Muscle of leg (tissue), 16 donors: ENCODE measurements at places on chromosomes 11 and 22. TPM values are rescaled to one million over a fixed set of nuclear protein-coding genes. Genes with fewer than 3 reads are reported as not detected.

Gene ART5
- polyA plus RNA-seq = 2.1 TPM

Gene OR5A2
- 0.03 TPM for polyA plus RNA-seq

Gene OR51G2
- polyA plus RNA-seq = not detected

- no peaks in the 10 kb centered on the region for H3K36me3 ChIP-seq
- H3K4me1 ChIP-seq = peaks cover 36% of the 10 kb centered on the region
- H3K27ac ChIP-seq = no peak overlapping the region
- H3K27me3 ChIP-seq = no peaks in the 10 kb centered on the region
- no peak overlapping the region for H3K4me3 ChIP-seq
These were observed 16.1 kb upstream of the ARHGEF17 start for GRCh38 chr11:73291781-73292524.

DNA sequence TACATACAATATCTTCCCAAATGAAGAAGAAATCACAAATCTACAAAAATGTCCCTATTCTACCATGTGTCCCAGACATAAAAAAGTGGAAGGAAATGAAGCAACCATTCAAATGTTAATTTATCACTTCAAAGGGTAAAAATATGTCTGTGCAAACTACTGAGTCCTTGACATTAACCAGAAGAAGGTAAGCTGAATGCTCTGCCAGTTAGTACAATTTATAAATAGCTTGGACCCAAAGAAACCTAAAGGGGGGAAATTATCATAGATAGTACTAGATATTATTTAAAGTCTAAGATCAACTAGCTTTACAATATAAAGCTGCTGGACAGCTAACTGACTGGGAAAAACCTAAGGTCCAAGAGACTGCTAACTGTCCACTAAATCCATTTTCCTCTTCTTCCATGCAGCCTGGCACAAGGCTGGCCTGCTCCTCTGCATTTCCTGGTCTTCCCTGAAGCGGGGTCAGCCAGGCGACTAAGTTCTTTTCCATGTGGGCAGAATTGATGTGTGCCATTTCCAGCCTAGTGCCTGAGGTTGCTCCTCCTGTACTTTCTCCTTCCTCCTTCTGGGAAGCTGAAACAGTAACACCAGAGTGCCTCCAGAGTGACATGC is 190.9 kb downstream of the CADM1 start:
- no peak overlapping the region for H3K27ac ChIP-seq
- no peaks in the 10 kb centered on the region for H3K27me3 ChIP-seq
- no peak overlapping the region for H3K4me3 ChIP-seq
- no peaks in the 10 kb centered on the region for H3K4me1 ChIP-seq

DNA sequence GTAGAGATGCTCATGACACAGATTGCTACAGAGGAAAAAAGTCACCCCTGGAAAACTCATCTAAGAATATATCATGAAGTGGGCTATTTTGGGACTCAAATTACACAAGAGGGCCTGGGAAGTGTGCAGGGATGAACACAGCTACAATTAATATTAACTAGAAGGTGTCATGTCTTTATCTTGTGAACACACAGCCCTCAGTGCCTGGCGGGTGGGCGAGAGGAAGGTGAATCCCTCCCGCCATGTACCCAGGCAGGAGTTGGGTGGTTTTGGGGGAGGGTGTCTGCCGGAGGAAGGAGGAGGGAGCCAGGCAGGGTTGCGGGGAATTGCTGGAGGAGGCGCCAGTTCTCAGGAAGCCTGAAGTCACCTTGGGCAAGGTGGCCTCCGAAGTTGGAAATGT is 5.1 kb upstream of the FAM83F start:
- H3K4me1 ChIP-seq = peaks cover 4% of the 10 kb centered on the region
- DNase-seq = no peak
- H3K27me3 ChIP-seq = peaks cover 62% of the 10 kb centered on the region
- no peak overlapping the region for H3K4me3 ChIP-seq
- no peak overlapping the region for H3K27ac ChIP-seq

DNA sequence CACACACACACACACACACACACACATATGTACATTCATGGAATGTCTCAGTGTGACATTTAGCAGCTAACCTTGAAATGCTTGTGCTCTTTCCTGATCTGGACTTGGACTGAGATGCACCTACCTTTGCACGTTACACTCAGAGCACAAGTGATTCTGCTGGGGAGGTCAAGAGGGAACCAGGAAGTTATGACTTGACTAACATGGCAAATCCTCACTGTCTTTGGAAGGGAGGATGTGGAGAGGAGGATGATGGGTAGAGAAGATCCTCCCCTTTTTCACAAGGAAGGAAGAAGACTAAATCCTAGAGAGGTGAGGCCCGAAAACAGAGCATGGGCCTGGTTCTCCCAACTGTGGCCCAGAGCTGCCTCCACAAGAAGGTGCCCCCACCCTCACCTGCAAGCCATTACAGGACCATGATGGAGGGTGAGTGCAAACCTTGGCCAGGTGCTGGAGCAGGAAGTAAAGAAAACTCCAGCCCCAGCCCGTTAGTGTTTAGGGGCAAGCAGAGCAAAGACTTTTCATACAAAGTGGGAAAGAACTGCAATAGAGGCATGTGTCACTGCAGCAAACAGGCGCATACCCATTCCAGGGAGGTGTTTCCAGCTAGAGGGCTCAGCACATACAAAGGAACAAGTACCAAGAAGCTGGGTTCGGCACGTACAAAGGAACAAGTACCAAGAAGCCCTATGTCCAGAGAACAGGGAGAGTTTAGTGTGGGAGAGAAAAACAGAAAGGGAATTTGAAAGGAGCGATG is 26.4 kb downstream of the SCN4B start:
- no peaks in the 10 kb centered on the region for H3K27me3 ChIP-seq
- H3K36me3 ChIP-seq = no peaks in the 10 kb centered on the region
- no peak overlapping the region for H3K27ac ChIP-seq

- H3K27ac ChIP-seq = no peak overlapping the region
- H3K4me1 ChIP-seq = no peaks in the 10 kb centered on the region
- H3K4me3 ChIP-seq = no peak overlapping the region
- H3K36me3 ChIP-seq = no peaks in the 10 kb centered on the region
These were observed 58.6 kb upstream of the HMGXB4 start for GRCh38 chr22:35198738-35199137.

DNA sequence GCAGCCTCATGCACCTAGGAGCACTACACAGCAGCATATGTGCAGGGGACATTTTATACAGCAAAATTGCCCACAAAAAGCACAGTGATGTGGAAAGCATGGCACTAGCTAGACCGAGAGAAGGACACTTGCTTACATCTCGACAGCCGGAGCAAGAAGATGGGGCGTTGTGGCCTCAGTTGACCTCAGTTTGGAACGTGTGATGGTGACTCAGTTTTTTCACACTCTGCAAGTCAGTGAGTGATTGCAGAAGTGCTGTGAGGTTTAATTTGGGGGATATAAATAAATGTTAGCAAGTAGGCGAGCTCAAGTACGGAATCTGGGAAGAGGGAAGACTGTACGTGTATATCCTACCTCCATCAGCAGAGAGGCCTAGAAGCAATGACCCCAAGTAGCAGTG is 23.3 kb downstream of the LRP5 start:
- H3K4me1 ChIP-seq = peaks cover 47% of the 10 kb centered on the region
- H3K27ac ChIP-seq = no peak overlapping the region
- peaks cover 8% of the 10 kb centered on the region for H3K36me3 ChIP-seq
- DNase-seq = no peak
- H3K27me3 ChIP-seq = no peaks in the 10 kb centered on the region
- no peak overlapping the region for H3K4me3 ChIP-seq

GRCh38 chr11:85787809-85788760 is 22.9 kb downstream of the SYTL2 start:
- H3K27ac ChIP-seq = peak overlapping the region; percentile 36
- H3K36me3 ChIP-seq = no peaks in the 10 kb centered on the region
- peak; percentile 22 for DNase-seq
- H3K27me3 ChIP-seq = no peaks in the 10 kb centered on the region

- no peaks in the 10 kb centered on the region for H3K27me3 ChIP-seq
- H3K4me3 ChIP-seq = no peak overlapping the region
- H3K4me1 ChIP-seq = no peaks in the 10 kb centered on the region
- H3K27ac ChIP-seq = no peak overlapping the region
These were observed 55.7 kb upstream of the DEUP1 start for GRCh38 chr11:93274851-93275250.

DNA sequence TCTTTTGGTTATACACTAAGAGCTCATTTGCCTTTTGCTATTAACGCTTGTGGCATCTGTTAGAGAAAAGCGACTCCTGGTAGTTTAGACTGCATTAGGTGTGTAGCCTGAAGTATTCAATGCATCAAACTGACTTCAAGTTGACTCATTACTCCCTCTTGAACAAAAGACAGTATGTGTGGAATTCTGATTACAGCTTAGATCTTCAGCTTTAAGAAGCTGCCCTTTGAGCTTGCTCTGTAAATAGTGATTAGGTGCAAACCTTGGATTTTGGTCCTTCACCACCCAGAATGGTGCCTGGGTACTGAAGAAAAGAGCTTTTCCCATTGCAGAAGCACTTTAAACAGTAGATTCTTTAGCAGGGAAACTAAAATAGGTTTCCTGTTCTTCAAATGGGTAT is 62.1 kb downstream of the FAT3 start:
- no peaks in the 10 kb centered on the region for H3K36me3 ChIP-seq
- no peak overlapping the region for H3K27ac ChIP-seq
- no peaks in the 10 kb centered on the region for H3K4me1 ChIP-seq
- H3K27me3 ChIP-seq = no peaks in the 10 kb centered on the region

DNA sequence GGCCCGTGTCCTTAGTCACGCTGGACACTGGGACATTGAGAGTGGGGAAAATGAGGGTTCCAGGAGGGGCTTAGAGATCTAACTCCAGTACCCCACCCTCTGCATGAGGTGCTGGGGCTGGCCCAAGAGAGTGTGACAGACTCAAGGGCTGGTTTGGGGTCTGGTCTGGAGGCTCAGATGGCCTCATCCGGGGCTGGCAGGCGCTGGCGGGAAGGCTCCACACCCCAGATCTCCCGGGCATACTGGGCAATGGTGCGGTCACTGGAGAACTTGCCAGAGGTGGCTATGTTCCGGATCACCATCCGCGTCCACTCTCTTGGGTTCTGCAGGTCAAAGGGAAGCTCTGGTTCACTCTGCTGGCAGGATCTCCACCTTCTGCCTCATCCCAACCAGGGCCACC is 2.5 kb upstream of the RASGRP2 start:
- H3K27me3 ChIP-seq = peaks cover 34% of the 10 kb centered on the region
- H3K4me1 ChIP-seq = peaks cover 46% of the 10 kb centered on the region

GRCh38 chr11:116837231-116838091 is at the start of gene APOA1:
APOA1 (minus strand) TSS chr11:116837622; CDS start chr11:116837387, 235 bp downstream.
- H3K4me3 ChIP-seq = no peak within 1 kb of the TSS
- H3K27ac ChIP-seq = no peak within 1 kb of the TSS
- H3K4me1 ChIP-seq = peaks cover 19% of the 10 kb centered on the region
- no peaks in the 10 kb centered on the region for H3K36me3 ChIP-seq

GRCh38 chr11:102318469-102318868 is 1.2 kb downstream of the BIRC3 start:
- H3K36me3 ChIP-seq = no peaks in the 10 kb centered on the region
- no peaks in the 10 kb centered on the region for H3K27me3 ChIP-seq
- no peak overlapping the region for H3K27ac ChIP-seq
- H3K4me1 ChIP-seq = peaks cover 5% of the 10 kb centered on the region
- DNase-seq = no peak

DNA sequence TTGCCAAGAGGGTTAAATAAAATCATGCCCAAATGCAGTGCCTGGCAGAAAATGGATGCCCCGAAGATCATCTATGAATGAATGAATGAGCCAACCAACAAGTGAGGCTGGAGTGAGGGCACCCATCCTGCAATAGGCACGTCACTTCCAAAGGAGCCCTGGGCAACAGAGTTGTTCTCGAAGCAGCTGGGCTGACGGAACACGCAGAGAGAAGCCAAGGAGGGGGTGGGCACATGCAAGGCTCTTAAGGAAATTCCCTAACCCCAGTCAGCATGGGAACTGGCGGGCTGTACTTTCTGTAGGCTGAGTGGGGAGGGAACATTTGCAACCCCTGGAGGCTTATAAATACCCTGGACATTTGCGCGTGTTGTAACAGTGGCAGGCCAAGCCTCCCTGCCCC is 11.6 kb upstream of the CHADL start:
- peaks cover 85% of the 10 kb centered on the region for H3K36me3 ChIP-seq
- no peaks in the 10 kb centered on the region for H3K27me3 ChIP-seq
- H3K27ac ChIP-seq = no peak overlapping the region
- peaks cover 7% of the 10 kb centered on the region for H3K4me1 ChIP-seq
- DNase-seq = no peak
- no peak overlapping the region for H3K4me3 ChIP-seq

DNA sequence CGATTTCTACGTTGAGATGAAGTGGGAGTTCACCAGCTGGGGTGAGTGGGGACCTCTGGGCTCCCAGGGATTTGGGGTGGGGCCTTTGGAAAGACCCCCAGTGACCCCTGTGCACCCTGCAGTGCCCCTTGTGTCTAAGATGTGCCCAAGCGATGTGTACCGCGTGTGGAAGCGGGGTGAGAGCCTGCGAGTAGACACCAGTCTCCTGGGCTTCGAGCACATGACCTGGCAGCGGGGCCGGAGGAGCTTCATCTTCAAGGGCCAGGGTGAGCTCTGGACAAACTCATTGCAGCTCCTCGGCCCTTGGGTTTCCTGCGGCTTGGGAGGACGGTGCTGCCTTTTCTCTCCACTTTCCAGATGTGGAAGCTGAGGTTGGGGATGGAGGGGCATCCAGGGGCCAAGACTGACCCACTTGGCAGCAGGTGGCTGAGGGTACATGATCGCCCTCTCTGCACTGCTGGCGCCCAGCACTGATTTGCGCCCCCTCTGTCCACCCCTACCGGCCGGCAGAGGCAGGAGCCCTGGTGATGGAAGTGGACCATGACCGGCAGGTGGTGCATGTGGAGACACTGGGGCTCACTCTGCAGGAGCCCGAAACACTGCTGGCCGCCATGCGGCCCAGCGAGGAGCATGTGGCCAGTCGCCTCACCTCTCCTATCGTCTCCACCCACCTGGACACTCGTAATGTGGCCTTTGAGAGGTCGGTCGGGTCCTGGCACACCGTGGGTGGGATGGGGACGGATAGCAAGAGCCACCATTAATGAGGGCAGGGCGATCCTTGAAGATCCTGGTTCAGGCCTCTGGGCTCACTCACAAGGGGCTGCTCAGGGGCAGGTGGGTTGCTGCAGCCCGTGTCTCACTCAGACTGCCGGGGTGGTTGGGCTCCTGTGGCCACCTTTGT is 2.6 kb downstream of the ANKRD13D start:
- H3K4me3 ChIP-seq = no peak overlapping the region
- DNase-seq = no peak
- H3K27ac ChIP-seq = no peak overlapping the region
- H3K36me3 ChIP-seq = peaks cover 42% of the 10 kb centered on the region

- H3K36me3 ChIP-seq = no peaks in the 10 kb centered on the region
- H3K4me3 ChIP-seq = no peak overlapping the region
- H3K27ac ChIP-seq = peak overlapping the region; percentile 47
- peaks cover 5% of the 10 kb centered on the region for H3K27me3 ChIP-seq
- peaks cover 20% of the 10 kb centered on the region for H3K4me1 ChIP-seq
These were observed 134.5 kb upstream of the NAV2 start for GRCh38 chr11:19577976-19578619.
